Activated T-cell treated with anti-CD3 and anti-CD28 coated beads for 4 hours (primary cell): ENCODE measurements at places on chromosomes 7 and 10.

GRCh38 chr7:123650595-123650994 is 5.1 kb upstream of the LMOD2 start:
- DNase-seq, result no peak

DNA sequence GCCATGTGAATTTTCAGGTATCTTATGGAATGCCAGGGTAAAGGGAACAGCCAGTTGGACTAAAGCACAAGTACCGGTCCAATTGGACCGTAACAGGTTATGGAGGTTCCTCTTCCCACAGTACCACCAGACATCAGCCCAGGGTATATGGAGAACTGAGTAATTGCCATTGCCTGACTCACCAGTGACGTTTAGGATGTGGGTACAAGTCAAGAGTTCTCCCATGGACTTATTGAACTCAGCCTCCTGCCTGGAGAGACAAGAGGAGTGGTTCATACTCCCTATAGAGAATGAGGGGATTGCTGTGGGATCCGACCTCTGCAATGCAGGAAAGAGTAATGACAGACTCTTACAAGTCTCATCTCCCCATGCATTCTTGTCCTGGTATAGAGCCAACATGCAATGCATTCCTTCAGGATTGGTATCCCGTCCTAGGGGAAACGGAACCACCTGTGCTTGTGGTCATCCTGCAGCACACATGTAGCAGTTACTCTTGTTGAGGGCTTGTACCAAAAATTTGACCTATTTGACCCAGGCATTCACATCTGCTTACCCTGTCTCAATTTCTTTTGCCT is 30.7 kb upstream of the ELOVL3 start:
- DNase-seq, result no peak

DNA sequence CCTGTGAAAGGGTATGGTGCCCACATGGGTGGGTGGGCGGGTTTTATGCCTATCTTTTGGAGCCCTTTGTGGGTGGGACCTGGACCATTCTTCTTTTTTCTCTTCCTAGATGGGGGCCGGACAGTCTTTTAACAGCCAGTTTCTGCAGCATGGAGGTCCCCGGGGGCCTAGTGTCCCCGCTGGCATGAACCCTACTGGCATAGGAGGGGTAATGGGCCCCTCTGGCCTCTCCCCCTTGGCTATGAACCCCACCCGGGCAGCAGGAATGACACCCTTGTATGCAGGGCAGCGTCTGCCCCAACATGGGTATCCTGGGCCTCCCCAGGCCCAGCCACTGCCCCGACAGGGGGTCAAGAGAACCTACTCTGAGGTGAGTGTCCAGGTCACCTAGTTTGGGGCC is 9.1 kb downstream of the ZMIZ2 start:
- no peak for DNase-seq

GRCh38 chr7:114659409-114660125 is 245.0 kb downstream of the FOXP2 start:
- DNase-seq, result no peak

DNA sequence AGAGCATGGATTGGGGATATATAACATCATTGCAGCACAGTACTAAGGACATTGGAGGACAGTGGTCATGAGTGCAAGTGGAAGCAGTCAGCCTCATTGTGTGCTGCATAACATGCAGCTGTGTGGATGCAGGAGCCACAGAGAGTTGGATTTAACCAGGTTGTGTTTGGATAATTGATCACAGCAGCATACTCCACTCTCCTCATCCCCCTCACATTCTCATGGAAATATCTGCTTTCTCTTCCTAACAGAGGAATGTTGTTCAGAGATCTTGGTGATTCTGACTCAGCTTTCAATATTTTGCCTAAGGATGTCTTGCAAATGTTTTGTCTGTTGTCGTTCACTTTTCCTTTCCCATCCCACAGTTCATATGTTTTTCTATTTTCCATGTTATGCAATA is 31.8 kb upstream of the LSM8 start:
- no peak for DNase-seq

- DNase-seq, result no peak
Observed at GRCh38 chr7:139737221-139738100, 40.3 kb downstream of the HIPK2 start.

- DNase-seq, result no peak
Observed at GRCh38 chr7:17230099-17230807, 68.2 kb upstream of the AHR start.

DNA sequence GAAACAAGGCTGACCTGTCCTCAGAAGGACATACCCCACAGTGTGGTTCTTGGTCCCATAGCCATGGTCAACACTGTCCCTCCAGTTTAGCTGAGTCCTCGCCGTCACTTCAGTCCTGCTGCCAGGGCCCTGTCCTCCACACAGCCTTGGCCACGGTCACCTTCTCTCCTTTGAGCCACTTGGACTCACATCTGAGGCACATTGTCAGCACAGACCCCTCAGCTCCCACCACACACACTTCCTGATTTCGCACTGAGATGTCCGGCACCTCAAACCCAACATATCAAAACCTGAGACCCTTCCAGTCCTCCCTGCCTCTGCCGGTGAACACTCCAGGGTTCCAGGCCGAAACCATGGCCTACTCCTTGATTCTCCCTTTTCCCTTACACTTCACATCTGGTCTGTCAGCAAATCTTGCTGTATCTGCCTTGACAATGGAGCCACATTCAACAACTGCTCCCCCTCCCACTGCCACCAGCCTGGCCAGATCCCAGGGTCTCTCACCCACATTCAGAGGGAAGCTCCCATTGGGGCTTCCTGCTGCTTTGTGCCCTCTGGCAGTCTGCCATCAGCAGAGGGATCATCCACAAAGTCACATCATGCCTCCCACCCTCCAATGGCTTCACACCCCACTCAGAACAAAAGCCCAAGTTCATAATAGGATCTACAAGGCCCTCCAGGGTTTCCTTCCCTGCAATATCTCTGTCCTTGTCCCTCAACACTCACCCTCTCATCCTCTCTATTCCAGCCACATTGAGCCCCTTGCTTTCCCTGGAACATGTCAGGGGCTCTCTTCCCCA is 219.6 kb upstream of the SHH start:
- no peak for DNase-seq

- DNase-seq, result no peak
Observed at GRCh38 chr7:132402096-132402495, 174.2 kb downstream of the PLXNA4 start.

- no peak for DNase-seq
Observed at GRCh38 chr7:106358103-106358663, 73.4 kb upstream of the NAMPT start.

DNA sequence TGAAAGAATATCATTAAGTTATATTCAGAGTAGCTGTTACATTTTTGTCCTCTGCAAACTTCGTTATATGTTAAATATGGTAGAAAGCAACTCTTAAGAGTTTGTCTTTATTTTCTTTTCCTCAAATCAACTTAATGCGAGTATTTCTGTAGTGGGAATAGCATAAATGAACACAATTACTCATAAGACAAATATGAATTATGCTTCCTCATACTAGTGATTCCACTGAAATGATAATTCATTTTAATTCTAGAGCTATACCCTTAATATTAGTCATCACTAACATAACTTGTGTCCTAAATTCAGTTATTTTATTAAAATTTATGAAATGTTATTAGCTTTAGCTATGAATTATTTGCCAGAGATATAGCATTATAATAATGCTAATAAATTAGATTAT is 820.6 kb upstream of the KCND2 start:
- no peak for DNase-seq

GRCh38 chr7:99115379-99115778 is 28.5 kb downstream of the SMURF1 start:
- DNase-seq, result no peak

GRCh38 chr10:76085817-76086167 is 654.4 kb downstream of the LRMDA start:
- DNase-seq, result no peak

DNA sequence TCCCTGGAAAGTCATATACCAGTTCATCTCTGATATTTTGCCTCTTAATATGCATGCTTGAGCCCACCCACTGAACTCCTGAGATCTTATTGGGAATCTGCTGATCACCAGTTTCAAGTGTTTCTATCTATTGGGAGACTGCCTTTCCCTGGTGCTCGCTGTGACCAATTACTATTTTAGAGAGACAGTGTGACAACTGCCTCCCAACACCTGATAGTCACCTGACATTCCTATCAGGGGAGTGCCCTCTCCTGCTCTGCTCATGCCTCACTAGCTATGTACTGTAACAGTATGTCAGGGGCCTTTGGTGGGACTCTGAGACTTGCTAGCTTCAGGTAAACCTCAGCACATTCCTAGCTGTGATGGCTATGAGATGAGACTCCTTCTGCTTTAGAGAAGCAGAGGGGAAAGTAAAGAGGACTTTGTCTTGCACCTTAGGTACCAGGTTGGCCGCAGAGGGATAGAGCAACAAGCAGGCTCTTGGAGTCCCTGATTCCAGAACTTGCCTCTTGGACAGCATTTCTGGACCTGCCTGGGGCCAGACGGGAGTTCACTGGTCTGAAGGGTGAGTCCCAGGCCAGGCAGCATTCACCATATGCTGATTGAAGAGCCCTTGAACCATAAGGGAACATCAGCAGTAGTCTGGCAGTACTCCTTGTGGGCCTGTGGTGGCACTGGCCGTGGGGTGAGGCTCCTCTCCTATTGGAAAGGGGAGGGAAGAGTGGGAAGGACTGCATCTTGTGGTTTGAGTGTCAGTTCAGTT is 34.4 kb upstream of the ARHGAP12 start:
- DNase-seq, result no peak

GRCh38 chr7:92260248-92260781 is 14.5 kb downstream of the ANKIB1 start:
- no peak for DNase-seq

GRCh38 chr7:46524350-46524749 is 603.3 kb upstream of the IGFBP3 start:
- no peak for DNase-seq

GRCh38 chr10:71480662-71481061 is 83.9 kb downstream of the CDH23 start:
- no peak for DNase-seq

DNA sequence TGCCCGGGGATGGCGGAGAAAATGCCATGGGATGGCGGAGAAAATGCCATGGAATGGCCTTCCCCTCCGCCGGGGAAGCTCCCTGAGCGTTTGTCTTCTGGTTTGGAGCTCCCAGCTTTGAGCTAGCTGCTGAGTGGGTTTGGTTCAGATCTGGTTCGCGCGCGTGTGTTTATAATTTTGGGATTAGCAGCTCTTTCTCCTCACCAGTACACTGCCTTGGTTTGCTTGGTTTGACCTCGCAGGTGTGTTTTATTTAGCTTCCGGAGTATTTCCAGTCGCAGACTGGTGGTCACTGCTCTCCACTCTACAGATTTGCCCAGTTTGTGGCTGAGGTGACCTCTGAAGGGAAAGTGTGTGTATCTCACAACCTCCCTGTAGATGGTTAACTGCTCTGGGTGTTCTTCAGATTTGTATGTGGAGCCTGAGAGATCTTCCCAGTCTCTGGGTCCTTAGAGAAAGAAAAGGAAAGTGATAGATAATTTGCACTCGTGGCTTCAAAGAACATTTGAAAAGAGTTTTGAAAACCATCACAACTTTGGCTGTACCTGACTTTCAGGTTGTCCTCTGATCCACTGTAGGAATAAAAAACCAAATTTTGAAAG is 597 bp downstream of the ZNF277 start:
- no peak for DNase-seq

GRCh38 chr7:24951441-24951980 is 28.5 kb downstream of the OSBPL3 start:
- DNase-seq, result no peak

GRCh38 chr10:62183442-62183841 is 85.2 kb downstream of the RTKN2 start:
- DNase-seq, result peak; percentile 16

GRCh38 chr10:13684252-13684791 is 97.6 kb downstream of the PRPF18 start:
- DNase-seq, result no peak

GRCh38 chr10:14244147-14244546 is 86.6 kb downstream of the FRMD4A start:
- DNase-seq, result no peak

- no peak for DNase-seq
Observed at GRCh38 chr7:32364581-32364980, 125.6 kb downstream of the LSM5 start.

GRCh38 chr10:101779544-101780186 is 3.6 kb downstream of the NPM3 start:
- DNase-seq, result peak; percentile 78

- DNase-seq, result no peak
Observed at GRCh38 chr7:140656548-140657515, 15.9 kb upstream of the ADCK2 start.

DNA sequence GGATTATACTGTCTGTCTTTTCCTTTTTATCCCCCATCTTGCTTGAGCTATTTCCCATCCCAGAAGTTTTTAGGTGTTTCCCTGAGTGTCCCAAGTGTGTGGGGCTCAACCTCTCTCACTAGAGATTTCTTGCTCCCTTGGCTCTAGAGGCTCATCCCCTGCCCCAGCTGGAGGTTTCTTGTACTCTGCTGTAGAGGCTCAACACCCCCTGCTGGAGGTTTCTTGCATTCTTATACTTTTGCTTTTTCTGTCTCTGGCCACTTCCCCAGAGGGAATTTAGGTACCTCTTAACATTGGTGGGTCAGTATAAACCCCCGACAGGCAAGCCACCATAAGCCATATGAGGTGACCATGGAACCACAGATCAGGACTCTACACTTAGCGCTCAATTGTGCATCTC is 114.2 kb upstream of the FAM3C start:
- no peak for DNase-seq

DNA sequence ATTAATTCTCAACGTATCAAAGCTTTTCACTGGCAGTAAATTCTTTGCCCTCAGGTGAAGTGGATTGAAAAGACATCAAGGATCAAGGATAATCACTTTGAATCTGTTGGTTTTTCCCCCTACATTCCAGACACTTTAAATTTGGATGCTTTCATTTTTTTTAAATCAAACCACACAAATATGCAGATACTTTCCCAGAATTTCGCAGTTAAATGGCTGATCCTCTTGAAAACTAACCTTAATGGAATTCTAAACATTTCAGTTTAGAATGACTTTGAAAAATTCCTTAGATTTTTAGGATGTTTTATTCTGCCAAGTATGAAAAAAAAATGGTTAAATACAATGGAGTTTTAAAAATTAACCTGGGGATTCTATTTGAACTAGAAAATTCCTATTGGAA is 325.9 kb downstream of the GFRA1 start:
- no peak for DNase-seq

GRCh38 chr10:80986596-80986995 is 448.9 kb downstream of the SH2D4B start:
- no peak for DNase-seq

- DNase-seq, result no peak
Observed at GRCh38 chr7:151648429-151648828, 128.7 kb upstream of the RHEB start.

GRCh38 chr7:82602066-82602465 is 158.5 kb upstream of the CACNA2D1 start:
- no peak for DNase-seq

DNA sequence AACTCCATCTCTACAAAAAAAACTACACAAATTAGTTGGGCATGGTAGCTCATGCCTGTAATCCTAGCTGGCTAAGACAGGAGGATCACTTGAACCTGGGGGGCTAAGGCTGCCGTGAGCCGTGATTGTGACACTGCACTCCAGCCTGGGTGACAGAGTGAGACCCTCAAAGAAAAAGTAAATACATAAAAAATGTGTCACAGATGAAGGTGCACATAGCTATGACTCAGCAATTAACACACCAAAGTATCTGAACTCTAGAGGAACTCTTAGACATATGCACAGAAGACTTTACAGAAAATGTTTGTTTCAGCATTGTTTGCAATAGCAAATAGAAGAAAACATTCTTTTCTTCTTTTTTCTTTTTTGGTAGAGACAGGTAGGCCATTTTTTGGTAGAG is 8.3 kb downstream of the C10orf62 start:
- no peak for DNase-seq
